A172 (cell line): ENCODE measurements at places on chromosomes 12 and 14. TPM values are rescaled to one million over a fixed set of nuclear protein-coding genes. Genes with fewer than 3 reads are reported as not detected.
A peak's percentile ranks its signal among the peaks of the same experiment; 100 is the strongest.

DNA sequence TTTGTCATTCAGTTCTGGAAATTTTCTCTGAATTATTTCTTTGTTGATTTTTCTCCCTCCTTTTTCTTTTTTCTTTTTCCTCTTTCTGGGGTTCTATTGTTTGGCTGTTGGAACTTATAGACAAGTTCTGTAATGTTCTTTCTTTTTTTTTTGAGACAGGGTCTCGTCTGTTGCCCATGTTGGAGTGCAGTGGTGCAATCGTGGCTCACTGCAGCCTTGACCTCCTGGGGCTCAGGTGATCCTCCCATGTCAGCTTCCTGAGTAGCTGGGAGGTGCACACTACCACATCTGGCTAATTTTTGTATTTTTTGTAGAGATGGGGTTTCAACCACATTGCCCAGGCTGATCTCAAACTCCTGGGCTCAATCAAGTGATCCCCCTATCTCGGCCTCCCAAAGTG, 30.1 kb upstream of the TBC1D30 start:
- no peak for DNase-seq

- peak; percentile 46 for DNase-seq
Measured at GRCh38 chr12:25254271-25254880, 3.6 kb upstream of the KRAS start.

GRCh38 chr12:94208622-94208966, 60.2 kb downstream of the PLXNC1 start:
- DNase-seq = no peak

DNA sequence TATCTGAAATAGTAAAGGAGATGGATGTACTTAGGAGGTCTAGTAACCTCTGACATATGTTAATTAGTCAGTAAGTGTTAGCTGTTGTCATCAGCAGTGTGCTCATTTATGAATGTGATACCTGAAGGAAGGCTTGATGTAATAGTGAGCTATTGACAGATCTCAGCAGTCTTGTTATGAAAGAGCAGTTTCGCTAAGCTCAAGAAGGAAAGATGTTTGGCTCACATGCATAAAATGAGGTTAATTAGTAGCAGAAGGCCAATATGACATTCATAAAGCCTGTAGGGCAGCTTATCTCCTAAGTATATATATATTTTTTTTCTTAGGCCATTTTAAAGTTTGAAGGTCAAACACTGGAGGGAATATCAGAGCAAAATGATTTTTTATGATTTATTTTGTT, 2.8 kb downstream of the FAM234B start:
- no peak for DNase-seq

- DNase-seq = no peak
Measured at GRCh38 chr14:52227619-52228222, 39.8 kb upstream of the PTGDR start.

- DNase-seq = no peak
Measured at GRCh38 chr12:124094733-124095132, 121.7 kb downstream of the ZNF664 start.

GRCh38 chr14:89736881-89737280, 217.6 kb downstream of the EFCAB11 start:
- DNase-seq = no peak

GRCh38 chr12:57476993-57477709, 2.5 kb downstream of the ARHGAP9 start:
- DNase-seq = no peak

DNA sequence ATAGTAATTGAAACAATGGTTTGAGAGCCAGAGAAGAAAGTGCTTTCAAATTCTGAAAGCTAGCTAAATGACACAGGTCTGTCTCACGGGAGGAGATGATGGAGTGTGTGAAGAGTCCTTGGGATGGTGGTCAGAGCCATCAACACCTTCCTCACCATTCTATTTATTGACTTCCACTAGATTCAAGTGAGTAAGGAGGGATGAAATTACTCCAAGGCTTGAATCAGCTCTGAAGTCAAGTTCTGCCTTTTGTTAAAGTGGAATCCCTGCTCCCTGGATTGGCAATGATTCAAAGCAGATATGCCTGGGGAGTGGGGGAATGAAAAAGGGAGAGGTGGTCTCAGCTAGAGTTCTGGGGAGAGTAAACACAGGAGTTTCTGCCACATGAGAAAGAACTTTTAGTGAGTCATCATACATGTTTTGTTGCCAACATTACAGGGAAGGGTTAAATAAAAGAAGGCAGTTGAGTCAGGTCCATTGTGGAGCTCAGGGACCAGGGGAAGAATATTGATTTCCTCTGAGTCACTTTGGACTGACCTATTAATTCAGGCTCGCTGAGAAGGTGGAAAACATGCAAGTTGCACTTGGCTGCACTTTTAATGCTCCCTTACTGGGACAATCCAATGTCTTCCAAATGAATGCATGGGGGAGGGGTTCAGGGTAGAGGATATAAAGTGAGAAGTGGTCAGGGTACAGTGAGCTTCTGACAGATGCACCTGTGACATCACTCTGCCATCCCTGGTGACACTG, 142.7 kb downstream of the TBX5 start:
- no peak for DNase-seq

GRCh38 chr12:8504351-8504750, 9.0 kb upstream of the CLEC4D start:
- DNase-seq = no peak

DNA sequence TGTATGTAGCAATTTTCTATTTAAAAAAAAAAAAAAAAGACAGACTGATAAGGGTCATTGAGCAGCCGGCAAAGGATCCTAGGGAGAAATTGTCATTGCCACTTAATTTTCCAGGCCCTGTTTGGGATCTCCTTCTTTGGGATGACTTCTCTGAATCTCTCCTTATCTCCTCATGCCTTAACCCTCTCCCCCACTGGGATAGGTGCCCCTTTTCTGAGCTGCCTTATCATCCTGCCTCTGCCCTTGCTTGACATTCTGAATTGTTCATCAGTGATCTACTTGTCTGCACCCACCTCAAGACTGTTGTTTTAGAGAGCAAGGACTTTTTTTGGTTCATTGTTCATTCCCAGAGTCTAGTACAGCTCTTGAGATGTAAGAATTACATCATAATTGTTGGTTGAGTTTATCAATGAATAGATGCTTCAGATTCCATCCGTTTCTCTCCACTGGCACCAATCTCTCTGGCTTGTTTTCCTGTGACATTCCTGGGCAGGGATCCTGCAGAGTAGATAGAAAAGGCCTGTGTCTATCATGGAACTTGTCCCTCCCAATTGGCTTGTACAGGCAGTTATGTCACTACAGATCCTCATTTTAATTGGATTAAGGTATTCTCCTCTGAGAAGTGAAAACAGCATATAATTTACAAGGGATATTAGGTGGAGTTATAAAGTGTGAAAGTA, 42.6 kb downstream of the SOCS2 start:
- DNase-seq = no peak

DNA sequence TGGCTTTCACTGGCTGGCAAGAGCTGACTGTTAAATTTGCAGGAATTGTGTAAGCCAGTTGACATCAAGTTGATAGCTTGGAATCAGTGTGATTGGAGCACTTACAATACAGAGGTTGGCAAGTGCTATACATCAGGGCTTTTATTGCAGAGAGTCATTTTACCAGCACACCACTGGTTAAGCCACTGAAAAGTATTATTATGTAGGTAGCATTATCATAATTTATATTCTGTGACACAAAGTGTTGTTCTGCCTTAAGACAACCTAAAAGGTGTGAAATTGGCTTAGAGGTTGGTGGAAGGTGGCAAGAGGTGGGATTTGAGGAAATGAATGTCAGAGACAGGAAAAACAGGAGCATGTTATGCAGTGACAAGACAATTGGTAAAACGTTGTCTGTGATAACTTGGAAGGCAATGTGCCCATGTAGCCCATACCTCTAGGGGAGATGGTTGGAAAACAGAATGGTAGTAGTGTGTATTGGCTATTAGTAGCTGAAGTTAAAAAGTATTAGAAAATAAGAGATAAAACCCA, 172.9 kb upstream of the PRICKLE1 start:
- DNase-seq = no peak

The SLC35F4 gene
- total RNA-seq = not detected in 2 replicates

The CLEC2A gene
- total RNA-seq = not detected in 2 replicates

The CELA1 gene
- total RNA-seq = not detected in 2 replicates

The POLE2 gene
- total RNA-seq = 9.4 and 25.8 TPM in 2 replicates

The SSPN gene
- total RNA-seq = 0.93 and 1.3 TPM in 2 replicates

The CLEC12A gene
- total RNA-seq = 0.07 TPM in 1 of 2 replicates, not detected in the other

The SLC15A4 gene
- 26.7 and 30.3 TPM in 2 replicates for total RNA-seq
